ENCODE measurements at places on chromosomes 1 and 21.

DNA sequence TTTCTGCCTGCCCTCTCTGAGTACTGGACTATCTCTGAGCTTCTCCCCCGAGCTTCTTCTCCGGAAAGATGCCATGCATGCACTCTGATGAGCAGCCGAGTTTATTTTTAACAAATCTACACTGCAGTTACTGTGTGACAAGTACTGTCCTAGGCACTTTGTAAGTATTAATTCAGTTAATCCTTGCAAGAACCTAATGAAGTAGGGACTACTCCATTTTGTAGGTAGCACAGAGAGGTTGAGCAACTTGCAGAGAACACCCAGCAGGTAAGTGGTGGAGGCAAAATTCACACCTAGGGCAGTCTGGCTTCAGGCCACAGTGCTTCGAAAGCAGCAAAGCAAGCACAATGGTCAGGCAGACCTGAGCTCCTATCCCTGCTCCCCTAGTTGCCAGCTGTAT is 3.8 kb upstream of the TAL1 start:
- DNase-seq, result no peak

GRCh38 chr1:19429611-19430010 is 55.7 kb downstream of the CAPZB start:
- DNase-seq, result no peak

DNA sequence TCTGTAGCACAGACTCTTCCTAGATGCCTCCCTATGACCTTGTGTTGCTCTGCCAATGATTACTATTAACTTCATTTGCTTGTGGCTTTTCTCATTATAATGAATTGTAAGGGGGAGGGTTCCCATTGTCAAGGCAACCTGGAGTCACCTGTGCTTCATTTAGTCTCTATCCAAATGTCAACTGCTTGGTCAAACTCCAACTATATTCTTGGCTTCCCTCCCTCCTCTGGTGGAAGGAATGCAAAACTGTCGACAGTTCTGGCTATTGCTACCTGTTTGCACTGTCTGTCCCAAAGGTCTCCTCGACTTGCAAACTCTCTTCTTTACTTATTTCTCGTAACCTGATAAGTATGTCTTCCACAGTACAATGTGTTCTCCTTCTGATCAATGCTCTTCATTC is 100.3 kb downstream of the CACNA1E start:
- DNase-seq, result no peak

GRCh38 chr1:13766592-13767564 is 66.9 kb downstream of the PRDM2 start:
- DNase-seq, result no peak

DNA sequence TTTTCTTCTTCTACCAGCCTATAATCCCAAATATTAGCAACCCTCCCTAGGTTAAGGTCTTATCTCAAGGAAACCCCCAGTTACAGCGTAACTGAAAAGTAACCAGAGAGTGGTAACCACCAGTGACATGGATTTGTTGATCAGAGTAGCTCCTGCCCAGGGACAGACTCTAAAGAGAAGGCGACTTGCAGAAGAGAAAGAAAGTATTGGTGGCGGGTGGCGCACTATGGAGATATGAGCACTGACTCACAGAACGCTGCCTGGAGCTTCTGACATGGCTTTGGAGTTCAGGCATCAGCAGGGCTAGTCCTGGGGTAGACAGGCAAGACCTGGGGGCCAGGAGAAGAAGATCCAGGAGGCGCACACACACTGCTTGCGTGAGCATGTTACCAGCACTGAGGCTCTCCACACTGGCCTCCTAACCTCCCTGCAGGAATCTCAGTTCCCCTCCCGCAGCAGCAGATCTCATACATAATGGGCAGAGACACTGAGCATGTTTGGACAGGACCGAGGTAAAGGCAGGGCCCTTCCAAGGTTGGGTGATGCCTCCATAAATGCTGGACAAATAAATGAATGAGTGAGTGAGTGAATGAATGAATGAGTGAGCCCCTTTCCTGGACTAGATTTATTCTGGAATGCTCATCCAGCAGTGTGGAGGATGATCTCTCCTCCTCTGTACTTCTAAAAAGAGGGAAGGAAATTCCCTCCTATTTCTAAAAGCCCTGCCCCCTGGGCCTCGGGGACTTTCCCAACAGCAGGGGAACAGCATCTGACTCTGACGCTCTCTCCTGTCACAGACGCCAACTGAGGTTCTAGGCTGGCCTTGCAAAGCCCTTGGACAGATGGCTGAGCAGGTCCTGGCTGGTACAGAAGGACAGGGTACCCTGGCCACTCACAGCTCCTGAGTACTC is 175.5 kb downstream of the CLIC6 start:
- DNase-seq, result no peak

DNA sequence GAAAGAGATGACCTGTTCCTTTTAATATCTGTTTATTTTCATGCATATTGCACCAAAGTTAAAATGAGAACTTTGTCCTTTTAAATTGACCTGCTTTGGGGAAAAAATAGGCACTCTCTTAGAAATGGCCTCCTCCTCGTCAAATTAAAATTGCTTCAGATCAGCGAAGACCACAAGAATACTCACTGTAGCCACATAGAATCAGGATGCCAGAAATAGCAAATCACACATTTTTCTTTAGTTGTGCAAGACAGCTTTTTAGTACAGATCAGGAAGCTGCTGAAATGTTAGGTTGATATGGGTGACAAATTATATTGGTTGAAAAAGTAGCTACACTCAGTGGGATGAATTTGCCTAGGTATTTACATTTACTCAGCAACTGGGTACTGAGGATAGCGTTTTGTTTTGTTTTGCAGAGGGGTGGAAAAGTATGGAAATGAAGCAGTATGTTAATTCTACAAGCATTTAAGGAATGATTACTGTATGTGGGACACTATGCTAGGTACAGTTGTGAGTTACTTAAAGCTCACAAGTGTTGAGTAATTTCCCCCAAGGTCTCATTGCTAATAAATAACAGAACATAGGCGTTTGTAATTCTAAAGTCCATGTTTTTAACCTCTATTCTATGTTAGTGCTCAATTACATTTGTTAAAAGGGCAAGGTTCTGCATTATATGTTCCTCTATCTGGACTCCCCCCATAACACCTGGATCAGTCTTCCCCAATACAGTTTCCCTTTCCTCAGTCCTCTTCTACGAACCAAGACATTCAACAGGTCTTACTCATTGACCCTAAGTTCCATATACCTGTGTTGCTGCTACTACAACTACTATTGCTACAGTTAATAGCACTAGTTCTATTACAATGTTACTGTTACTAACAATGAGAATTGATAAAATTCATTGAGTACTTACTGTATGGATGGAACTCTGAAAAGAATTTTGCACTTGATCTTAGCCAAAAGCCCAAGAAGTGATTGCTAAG is 99.4 kb upstream of the S1PR1 start:
- no peak for DNase-seq

DNA sequence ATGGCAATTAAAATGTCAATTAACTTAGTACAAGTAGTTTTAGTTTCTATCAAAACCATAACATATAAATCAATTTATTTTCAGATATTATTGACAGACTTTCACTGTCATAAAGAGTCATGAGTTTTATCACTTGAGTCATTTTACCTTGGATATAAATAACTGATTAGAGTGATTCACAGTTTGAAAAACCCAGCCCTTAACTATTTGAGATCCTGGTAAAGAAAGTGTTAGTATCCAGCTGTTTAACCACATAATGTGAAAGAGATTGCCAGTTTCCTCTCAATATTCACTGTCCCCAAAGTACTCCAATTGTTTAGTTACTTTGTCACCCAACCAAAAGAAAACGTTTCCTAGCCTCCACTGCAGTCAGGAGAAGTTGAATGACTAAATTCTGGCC is 91.3 kb downstream of the UCHL5 start:
- no peak for DNase-seq

GRCh38 chr21:42389449-42389835 is 6.4 kb downstream of the TMPRSS3 start:
- DNase-seq, result no peak

DNA sequence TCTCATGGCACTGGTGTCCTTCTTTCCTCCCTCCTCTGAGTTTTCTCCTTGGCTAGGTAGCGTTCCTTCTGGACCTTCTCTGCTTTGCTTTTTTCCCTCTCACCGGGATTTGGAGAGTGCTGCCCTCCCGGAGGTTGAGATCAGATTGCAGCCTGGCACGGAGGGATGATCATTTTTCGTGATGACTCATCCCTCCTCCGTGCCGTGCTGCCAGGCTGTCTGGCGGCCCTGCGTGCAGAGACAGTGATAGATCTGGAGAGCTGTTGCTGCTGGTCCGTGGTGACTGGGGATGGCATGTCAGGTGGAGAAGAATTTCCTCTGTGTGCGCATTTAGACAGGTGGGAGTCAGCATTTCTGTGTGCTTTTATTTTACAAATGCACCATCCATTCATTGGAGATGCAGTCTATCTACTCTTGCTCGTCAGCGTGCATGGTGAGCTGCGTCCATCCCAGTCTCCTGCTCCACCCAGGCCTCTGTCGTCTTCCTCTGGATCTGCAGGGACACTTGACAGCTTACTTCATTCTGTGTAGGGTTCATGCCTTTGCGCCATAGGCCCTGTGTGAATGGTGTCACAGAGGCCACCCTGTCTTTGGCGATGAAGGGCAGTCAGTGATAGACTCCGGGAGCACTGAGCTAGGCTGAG is 104.4 kb downstream of the PCBP3 start:
- no peak for DNase-seq

GRCh38 chr1:160658814-160659193 is 12.0 kb upstream of the SLAMF1 start:
- DNase-seq, result no peak

DNA sequence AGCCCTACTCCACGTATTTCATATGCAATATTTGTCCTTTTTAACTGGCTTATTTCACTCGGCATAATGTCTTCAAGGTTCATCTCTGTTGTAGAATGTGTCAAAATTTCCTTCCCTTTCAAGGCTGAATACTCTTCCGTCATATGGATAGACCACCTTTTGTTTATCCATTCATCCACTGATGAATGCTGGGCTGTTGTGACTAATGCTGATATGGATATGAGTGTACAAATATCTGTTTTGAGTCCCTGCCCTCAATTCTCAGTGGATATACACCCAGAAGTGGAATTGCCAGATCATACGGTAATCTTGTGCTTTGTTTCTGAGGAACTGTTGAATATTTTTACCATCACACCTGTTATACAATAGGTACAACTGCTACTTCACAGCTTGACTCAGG is 155.2 kb upstream of the IRF2BP2 start:
- no peak for DNase-seq

DNA sequence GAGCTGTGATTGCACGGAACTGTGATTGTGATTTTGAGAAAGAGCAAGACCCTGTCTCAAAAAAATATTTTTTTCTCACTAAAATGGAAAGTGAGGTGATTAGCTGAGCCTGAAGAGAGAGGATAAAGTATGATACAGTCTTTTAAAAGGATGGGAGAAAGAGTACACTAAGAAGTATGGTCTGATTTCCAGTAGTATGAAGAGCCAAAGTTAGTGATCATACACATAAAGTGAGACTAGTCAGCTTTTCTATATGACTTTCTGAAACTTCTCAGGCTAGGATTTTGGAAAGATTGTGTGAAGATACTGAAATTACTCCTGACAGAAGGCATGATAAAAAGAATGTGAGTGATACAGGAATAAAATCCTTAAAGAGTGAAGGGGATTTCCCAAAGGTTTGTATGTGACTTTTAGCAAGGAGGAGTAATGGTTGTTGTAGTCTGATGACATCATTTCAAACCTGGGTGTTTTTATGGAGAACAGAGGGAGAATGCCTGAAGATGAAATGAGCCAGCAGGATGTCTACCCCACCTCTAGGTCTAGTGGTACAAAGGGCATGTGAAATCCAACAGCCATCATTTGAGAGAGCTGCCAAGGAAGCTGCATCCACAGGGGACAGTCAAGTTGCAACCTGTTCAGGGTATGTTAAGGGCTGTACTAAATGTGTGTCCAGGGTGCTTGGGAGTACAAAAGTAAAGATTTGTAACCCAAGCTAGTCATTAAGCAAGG is 157.7 kb downstream of the PIK3R3 start:
- DNase-seq, result no peak

DNA sequence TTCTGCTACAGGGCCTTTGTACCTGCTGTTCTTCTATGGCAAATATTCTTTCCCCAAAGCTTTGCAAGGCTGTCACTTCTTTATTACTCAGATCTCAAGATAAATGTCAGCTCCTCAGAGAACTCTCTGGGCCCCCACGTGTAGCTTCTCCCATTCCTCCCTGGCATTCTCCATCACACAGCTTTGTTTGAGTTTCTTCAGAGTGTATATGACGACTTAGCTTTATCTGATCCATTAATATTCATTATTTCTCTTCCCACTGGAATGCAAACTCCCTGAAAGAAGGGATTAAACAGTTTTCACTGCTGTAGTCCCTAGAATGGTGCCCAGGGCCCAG is 174.6 kb upstream of the EDN2 start:
- DNase-seq, result no peak

GRCh38 chr1:84163123-84163931 is 19.3 kb downstream of the PRKACB start:
- DNase-seq, result no peak

- no peak for DNase-seq
Measured at GRCh38 chr1:114559356-114559755, 22.1 kb downstream of the BCAS2 start.

- no peak for DNase-seq
Measured at GRCh38 chr1:111172463-111172862, 28.0 kb downstream of the DENND2D start.

GRCh38 chr1:201110138-201110537 is 2.1 kb downstream of the CACNA1S start:
- no peak for DNase-seq

GRCh38 chr1:67579623-67580394 is 105.2 kb upstream of the GADD45A start:
- no peak for DNase-seq

DNA sequence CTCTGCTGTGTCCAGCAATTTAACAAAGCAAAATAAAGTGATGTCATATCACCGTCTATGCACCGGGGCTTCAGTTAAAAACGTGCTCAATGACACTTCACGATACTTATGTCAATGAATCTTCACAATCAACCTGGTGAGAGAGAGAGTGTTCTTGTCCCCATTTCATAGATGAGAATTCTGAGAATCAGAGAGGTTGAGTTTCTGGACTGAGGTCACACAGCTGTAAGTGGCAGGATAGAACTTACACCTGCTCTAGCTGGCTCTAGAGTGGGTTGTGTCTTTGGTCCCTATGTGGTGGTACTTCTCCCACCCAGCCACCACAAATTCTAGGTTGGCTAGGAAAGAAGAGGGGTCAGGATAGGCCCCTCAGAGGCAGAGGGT is 5.2 kb downstream of the NTRK1 start:
- DNase-seq, result no peak

- DNase-seq, result no peak
Measured at GRCh38 chr1:1356796-1357401, 1.5 kb downstream of the MXRA8 start.

All from activated naive CD4-positive, alpha-beta T cell (primary cell).